ENCODE measurements at places on chromosomes 16 and 17. TPM values are rescaled to one million over a fixed set of nuclear protein-coding genes. Genes with fewer than 3 reads are reported as not detected.
A peak's percentile ranks its signal among the peaks of the same experiment; 100 is the strongest.

DNA sequence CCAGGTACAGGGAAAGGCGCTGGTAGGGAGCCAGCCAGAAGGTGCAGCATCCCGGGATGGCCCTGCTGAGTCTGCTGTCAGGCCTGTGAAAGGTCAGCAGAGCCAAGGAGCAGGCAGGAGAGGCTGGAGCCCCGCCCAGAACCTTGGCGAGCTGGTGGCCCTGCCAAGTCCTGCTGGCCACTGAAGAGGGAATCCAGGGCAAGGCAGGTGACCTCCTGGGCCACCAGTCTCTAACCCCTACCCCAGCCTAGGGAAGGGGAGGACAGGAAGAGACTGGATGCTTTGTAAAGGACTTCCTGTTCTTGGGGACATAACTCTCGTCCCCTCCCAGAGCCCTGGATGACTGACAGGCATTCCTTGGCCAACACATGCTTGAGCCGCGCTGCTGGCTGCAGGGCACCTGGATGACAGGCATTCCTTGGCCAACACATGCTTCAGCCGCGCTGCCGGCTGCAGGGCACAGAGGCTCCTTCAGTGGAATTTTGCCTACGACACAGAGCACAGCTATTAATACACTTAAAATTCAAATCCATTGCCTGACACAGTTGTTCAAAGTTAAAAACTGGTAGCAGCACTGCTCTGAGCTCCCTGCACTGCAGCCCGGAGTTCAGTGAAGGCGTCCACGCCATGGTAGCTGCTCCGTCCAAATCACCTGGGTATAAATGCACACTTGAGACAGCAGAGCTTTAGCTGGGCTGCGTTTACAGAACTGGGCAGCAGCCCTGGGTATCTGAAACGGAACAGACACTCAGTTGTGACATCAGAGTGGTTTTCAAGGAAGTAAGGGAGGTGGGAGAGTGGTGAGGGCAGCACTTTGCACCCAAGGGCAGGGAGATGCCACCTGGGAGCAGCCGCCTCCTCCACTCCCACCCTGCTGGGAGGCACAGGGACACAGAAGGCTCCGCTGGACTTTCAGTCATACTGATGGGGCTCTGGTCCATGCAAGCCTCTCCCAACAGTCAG, 2.0 kb upstream of the BRICD5 start:
- no peak for DNase-seq

The MT4 gene
- not detected for total RNA-seq

- DNase-seq, result peak; percentile 42
These were observed 17.2 kb downstream of the SLC12A3 start for GRCh38 chr16:56882077-56882800.

The ABCC11 gene
- total RNA-seq, result not detected

- DNase-seq, result no peak
These were observed 21.4 kb downstream of the NPLOC4 start for GRCh38 chr17:81615401-81615930.

GRCh38 chr17:42421507-42422338, 1.3 kb downstream of the CAVIN1 start:
- no peak for DNase-seq

DNA sequence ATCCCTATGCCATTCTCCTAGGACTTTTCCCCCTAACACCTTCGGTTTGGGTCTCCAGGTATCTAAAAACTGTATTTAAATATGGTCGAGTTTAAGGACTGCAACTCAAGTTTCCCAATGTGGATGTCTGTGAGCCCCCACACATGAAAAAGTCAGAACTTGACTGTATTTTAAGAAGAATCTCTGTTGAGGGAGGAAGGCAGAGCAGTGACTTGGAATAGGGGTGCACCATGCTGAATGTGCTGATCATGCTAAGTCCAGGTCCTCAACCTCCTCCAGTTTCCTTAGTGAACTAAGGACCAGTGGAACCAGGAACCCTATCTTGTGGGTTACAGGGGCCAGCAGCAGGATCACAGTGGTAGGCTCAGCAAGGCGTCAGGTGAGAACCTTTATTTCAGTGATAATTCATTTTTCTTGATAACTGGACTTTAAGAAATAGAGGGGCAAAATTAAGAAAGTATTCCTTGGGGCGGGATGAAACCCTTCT, 19.5 kb downstream of the GRB7 start:
- no peak for DNase-seq

The TAC4 gene
- 0.43 TPM for total RNA-seq

DNA sequence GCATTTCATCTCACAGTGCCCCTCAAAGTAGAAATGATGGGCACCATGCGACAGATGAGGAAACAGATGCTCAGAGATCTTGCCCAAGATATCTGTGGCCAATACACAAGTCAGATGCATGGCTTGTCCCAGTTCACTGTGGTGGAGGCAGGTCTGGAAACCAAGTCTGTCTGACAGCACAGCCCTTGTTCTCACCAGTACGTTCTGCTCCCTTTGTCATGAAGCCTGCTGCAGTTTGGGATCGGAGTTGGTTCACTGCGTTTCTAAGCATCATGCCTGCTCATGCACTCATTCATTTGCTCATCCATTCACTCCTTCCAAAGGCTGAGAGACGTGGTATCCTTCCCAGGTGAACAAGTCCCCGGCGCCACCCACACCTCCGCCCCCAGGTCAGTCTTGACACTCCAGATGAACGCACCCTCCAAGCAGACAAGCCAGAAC, 27.2 kb upstream of the MEAK7 start:
- no peak for DNase-seq

DNA sequence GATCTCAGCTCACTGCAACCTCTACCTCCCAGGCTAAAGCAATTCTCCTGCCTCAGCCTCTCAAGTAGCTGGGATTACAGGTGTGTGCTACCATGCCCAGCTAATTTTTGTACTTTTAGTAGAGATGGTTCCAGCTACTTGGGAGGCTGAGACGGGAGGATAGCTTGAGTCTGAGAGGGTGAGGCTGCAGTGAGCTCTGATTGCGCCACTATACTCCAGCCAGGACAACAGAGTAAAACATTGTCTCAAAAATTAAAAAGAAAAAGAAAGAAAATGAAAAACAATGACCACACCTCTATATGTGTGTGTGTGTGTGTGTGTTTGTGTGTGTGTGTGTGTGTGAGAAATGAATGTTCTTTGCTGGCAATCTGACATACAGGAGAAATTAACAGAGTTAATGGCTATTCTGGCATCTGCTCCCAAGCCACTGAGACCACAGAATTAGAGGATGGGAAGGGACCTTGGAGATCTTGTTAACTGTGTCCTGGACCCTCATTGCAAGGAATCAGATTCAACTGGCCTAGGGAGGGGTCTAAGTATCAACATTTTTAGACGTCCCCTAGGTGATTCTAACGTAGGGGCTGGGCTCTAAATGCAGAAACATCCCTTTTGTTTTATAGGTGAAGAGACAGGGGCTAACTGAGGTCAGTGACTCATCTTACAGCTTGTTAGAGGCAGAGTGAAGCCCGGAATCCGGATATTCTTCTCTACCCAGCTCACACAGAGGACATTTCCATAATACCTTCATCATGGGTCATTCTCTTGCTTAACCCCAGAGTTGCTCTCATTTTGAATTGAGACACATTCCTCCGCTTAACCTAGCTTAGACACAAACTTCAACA, 16.4 kb upstream of the MARCHF10 start:
- DNase-seq, result no peak

DNA sequence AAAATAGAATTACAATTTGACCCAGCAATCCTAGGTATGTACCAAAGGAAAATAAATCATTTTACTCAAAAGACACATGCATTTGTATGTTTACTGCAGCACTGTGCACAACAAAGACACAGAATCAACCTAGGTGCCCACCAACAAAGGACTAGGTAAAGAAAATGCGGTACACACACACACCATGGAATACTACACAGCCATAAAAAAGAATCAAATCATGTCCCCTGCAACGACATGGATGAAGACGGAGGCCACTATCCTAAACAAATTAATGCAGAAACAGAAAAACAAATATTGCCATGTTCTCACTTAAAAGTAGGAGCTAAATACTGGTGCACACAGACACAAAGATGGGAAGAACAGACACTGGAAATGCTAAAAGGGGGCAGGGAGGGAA, 36.2 kb downstream of the BRD7 start:
- no peak for DNase-seq

The ITGAD gene
- total RNA-seq, result 0.11 TPM

The HSF5 gene
- total RNA-seq, result not detected

DNA sequence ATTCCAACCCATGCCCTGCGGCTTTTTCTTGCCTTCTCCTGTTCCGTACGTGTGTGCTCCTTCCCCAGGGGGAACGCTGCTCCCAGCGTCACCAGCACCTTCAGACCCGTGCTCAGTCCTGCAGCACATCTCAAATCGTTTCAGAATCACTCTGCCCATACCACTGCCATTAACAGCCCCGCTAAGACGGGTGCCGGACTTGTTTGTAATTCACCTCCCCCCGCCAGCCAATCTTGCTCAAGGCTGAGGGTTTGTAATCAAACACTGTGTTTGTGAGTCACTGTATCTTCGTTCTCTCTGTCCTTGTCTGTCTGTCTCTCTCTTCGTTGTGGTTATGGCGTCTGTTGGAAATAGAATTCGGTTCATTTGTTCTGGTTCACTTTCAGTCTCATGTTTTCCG, 17.3 kb downstream of the CARD14 start:
- no peak for DNase-seq

DNA sequence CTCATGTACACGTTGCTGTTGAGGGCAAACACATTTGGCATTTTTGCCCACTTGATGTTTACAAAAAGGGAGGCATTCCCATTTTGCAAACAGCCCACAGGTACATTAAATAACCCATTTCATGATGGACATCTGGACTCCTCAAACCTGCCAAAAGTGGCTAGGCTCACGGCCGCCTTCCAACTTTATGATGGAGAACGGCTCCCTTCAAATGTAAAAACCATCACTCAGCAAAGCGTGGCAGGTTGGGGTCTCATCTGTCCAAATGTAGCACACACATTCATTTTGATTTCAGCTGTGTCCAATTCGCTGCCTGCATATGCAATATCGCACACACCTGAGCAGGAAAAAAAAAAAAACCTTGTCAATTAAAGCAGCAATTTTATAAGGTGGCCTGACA, 417.8 kb downstream of the TMEM114 start:
- DNase-seq, result no peak

GRCh38 chr16:80058214-80058613, 457.7 kb upstream of the MAF start:
- DNase-seq, result peak; percentile 74

- no peak for DNase-seq
These were observed 54.9 kb downstream of the IKZF3 start for GRCh38 chr17:39809221-39809620.

DNA sequence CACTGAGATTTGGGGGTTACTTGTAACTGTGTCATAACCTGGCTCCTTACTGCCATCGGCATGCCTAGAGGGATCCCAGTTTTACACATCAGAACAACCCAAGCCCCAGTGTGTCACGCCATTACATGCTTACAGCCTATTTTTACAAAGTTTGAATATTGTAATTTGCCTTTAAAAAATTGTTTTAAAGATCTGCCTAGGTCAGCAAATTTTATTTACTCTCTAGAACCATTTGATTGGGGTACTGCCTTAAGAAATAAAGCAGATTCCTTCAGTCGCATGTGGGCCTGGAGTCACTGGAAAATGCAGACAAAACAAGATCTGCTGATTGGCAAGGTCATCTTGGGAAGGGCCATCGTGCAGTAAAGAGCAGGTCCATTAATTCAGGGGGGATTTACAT, 566.9 kb downstream of the WWOX start:
- DNase-seq, result no peak

- no peak for DNase-seq
These were observed 34.3 kb upstream of the SLC12A3 start for GRCh38 chr16:56830669-56831068.
